ENCODE measurements at places on chromosomes 3 and 15. TPM values are rescaled to one million over a fixed set of nuclear protein-coding genes. Genes with fewer than 3 reads are reported as not detected.

Gene CLRN1
- not detected for total RNA-seq

Gene SAMMSON
- total RNA-seq, result 2.1 TPM

Gene FSD2
- total RNA-seq, result 0.20 TPM

Gene HHATL
- 3.5 TPM for total RNA-seq

Gene ARGFX
- total RNA-seq, result not detected

Gene LMAN1L
- total RNA-seq, result not detected

Gene TGM4
- not detected for total RNA-seq

Gene REC114
- total RNA-seq, result not detected

Gene RTP4
- 0.60 TPM for total RNA-seq

Gene SMAD6
- 51.0 TPM for total RNA-seq
